ENCODE measurements at places on chromosomes 6 and 20.

- no peak for DNase-seq
These were observed 1.9 kb downstream of the VWA7 start for GRCh38 chr6:31775184-31775583.

GRCh38 chr20:36462440-36463211 lies 78.7 kb upstream of the MYL9 start:
- DNase-seq = peak; percentile 61

- peak; percentile 83 for DNase-seq
These were observed at the start of gene RNF8 for GRCh38 chr6:37353761-37354525. TSS of gene RNF8 (plus strand) at chr6:37353983. CDS start at chr6:37354165, 182 bp downstream.

- no peak for DNase-seq
These were observed 62.5 kb upstream of the ZNFX1 start for GRCh38 chr20:49340161-49340966.

DNA sequence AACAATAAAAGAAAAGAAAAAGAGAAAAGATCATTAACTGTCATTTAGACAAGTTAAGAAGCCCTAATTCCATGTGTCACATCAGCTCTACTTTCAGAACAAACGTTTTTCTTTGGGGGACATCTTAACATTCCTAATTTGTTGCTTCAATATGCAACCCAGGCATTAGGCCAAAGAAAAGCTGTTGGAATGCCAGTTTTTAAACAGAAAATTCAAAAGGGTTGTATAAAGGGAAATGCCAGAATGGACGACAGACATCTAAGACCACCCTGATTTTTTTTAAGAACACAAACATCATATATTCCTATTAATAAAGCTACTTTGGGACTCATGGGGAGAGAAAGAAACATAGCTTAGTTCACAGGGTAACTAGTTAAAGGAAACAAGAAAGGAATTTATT lies 315.0 kb downstream of the GMDS start:
- DNase-seq = no peak

- DNase-seq = no peak
These were observed 254.0 kb upstream of the HTR1E start for GRCh38 chr6:86683132-86683908.

- no peak for DNase-seq
These were observed 258.6 kb upstream of the KCNG1 start for GRCh38 chr20:51281521-51281920.

GRCh38 chr6:786946-787763 lies 94.2 kb upstream of the EXOC2 start:
- DNase-seq = no peak

DNA sequence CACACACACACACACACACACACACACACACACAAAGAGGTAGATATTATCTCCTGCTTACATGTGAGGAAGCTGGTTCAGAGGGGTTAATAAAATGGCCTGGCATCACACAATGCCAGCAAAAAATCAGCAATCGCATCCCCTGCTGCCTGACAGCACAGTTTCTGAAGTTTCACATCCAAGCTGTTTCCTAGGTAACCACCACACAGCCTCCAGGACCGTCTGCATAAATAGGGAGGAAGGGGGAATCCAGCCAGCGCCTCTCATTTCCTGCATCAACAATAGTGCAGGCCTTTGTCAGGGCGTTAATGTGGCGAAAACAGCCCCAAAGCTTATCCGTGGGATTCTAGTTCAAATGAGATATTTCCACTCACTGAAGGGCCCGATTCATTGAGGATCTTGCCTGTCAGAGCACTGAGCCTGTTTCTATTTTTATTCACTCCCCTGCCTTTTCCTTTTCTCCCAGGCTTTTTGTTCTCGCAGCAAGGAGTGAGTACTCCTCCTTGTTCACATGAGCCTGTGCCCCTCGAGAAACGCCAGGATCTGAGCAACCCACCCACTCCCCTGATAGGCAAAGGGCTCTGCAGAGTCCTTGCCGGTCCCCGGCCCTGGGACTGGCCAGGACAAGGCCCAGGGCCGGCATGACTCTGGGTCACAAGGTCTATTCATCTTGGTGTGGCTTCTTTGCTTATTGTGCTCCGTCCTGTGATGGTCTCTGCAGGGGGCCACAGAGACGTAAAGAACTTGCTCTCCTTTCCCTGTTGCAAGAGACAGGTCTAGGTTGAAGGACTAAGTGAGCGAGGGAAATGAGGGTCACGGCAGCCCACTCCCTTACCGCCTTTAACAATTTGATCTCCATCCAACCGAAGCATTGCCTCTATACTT lies 32.7 kb downstream of the TUBB2B start:
- DNase-seq = no peak

DNA sequence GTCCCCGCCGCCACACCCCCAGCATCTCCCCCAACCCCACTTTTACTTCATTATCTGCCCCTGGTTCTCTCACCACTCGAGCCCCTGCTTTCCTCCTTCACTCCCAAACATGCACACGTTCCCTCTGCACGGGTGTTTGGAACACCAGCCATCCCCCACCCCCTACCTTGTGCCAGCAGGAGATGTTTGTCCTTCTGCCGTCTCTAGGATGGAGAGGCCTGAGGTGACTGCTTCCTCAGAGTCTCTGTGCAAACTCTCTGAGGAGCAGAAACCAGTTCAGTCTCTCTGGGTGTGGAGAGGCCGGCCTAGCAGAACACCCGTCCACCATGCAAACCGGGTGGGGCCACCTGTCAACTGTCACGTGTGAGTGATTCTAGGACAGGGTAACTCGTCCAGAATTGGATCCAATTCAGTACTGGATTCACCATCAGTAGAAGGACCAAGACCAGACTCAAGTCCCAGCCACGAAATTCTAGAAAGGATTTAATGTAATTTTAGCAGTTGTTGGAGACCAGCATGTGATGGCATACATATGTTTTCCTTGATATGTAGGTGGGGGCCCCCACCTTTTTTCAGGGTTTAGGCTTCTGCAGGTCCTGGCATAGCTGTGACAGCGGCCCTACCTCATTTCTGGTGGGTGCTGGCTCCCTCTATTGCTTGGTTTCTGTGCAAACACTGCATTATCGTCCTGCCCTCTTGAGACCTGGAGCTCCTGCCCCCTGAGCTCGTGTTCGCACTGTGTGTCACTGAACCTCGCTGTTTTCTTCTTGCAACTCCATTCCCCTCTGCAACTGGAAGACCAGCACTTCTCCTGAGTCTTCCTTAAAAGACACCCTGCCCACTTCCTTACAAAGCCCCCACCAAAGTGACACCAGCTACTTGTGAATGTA lies at the start of gene RAET1E:
Gene RAET1E, minus strand, starts transcription at position 259 of the 890 bp plus-strand sequence. CDS start 7,212 bp downstream, outside the sequence.
- DNase-seq = peak; percentile 20

- DNase-seq = no peak
These were observed 222.2 kb downstream of the LY86 start for GRCh38 chr6:6810727-6811126.

DNA sequence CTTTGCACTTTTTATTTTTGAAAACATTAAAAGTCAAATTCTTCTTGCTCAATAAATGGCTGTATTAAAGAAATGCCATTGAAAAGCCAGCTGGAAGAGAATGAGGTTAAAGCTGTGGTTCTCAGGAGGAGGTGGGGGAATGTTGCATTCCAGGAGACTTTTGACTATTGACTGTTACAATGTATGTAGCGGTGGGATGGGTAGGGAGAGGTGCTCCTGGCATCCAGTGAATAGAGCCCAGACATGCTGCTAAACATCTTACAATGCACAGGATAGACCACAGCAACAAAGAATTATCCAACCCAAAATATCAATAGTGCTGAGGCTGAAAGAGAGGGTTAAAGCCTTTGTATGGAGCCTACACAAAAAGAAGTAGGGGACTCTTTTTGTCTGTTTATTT lies 295.9 kb downstream of the NKAIN2 start:
- DNase-seq = no peak

- DNase-seq = no peak
These were observed 59.9 kb upstream of the HBS1L start for GRCh38 chr6:135114355-135115145.

DNA sequence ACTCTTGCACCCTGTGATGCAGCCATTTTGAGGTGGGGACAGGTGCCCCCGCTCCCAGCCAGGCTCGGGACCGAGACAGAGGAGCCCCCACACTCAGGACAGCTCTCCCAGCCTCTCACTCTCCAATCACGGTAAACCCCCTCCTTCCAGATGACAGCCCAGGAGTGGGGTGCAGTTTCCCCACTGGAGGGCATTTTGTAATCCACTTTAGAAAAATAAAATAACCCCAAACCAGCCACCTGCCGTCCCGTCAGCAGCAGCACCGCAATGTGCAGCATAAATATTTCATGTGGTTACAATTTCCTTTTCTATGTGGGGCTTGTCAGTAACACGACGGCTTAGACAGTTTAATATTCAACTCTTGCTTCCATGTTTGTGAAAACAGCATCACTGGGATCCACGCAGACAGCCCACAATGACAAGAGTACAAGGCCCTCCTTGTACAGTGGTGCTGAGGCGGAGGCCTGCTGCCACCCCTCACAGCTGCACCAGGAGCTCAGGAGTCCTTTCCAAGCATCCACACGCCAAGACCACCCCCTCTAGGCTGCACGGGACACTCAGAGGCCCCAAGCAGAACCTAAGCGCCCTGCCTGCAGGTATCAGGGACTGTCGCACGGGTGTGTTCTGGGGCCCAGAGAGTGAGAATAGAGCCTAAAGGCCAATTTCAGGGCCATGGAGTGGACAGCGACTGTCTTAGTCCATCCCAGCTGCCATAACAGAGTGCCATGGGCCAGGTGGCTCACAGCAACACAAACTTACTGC lies 116.7 kb downstream of the JPH2 start:
- DNase-seq = no peak

- DNase-seq = no peak
These were observed 561.2 kb downstream of the HAO1 start for GRCh38 chr20:7378864-7379605.

DNA sequence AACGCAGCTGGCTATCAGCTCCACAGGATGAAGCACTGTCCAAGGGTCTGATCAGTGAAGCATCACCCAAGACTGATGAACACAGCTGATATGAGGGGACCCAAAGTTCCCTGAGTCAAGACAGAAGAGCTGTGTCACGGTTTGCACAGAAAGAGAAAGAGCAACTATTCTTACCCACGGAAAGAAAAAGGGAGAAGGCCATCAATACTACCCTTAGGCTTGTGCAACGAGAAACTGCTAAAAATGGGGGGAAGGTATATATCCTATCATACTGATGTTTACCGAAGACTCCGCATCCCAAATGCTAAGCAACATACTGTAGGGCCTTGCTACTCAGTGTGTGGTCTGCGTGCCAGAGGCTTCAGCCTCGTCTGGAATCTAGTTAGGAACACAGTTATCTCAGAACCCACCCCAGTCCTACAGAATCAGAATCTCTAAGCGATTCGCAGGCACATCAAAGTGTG lies 665 bp downstream of the FASTKD5 start:
- no peak for DNase-seq

- no peak for DNase-seq
These were observed 78.5 kb downstream of the FARS2 start for GRCh38 chr6:5339786-5340185.

DNA sequence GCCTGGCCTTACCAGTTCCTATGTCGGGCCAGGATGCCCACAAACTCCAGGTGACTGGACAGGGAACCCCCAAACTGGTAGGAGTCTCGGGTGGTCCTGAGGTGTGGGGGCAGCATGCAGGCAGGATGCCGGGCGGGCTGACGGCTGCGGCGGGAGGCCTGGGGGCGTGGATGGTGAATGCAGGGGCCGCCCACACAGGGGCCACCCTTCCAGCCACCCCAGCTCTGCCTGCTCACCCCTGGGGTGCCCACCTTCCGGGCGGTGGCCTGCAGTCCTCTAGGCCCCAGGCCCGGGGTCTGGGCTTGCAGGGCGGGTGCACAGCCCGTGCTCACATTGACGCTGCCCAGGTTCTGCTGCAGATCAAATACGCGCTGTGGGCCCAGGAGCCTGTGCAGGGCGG lies 8.4 kb downstream of the ADRM1 start:
- DNase-seq = no peak

DNA sequence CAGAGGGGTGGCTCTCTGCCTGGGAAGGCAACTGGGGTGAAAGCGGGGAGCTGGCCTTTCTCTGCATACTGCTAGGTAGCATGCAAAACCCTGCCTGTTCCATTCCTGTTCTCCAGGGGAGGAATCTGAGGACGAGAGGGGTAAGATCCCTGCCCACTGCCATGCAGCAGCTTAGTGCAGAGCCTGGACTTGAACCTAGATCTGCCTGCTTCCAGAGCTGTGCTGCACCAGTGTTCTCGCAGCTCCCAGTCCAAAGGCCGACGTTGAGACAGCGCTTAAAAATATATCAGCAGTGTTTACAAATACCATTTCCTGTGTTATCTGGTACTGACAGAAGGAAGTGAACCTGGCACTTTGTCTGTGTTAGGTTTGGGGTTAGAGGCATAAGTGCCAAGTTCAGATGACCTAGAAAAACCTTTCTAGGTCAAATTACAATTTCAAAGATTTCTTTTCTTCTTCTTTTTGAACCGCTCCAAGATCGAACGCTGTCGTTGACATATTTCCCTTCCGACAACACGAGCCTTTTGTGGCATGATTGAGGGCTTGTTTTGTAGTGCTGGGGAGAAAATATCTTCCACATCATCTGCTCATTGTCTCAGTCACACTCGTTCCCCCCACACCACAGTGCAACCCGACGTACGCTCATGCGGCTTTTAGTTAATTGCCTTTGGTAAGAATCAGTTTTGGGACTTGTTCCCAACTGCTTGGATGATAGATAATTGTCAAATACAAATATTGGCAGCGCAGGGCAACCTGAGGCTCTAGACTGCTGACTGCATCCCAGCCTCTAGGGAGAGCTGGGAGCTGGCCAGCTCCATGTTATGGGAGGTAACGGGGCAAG lies 44.6 kb downstream of the TOX2 start:
- DNase-seq = no peak

DNA sequence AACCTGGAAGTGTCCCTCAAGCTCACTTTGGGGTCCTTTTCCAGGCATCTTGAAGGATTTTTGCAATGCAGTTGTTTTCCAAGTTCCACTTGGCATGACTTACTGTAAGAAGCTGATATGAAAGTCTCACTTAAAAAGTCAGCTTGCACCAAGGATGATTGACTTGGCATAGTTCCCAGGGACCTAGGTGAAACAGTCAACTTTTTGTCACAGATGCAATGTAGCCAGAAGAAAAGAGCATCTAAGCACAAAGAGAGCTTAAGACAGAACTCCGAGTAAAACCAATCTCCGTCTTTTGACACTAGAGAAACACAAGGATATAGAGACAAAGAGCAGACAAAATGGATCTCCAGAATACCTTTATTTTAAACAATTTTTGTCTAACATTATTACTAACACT lies 2.6 kb upstream of the ZSCAN12 start:
- no peak for DNase-seq

GRCh38 chr6:88165844-88166492 lies at the start of gene CNR1:
TSS of gene CNR1 (minus strand) at chr6:88166347. CDS start at chr6:88145274, 21,073 bp downstream.
- no peak for DNase-seq

DNA sequence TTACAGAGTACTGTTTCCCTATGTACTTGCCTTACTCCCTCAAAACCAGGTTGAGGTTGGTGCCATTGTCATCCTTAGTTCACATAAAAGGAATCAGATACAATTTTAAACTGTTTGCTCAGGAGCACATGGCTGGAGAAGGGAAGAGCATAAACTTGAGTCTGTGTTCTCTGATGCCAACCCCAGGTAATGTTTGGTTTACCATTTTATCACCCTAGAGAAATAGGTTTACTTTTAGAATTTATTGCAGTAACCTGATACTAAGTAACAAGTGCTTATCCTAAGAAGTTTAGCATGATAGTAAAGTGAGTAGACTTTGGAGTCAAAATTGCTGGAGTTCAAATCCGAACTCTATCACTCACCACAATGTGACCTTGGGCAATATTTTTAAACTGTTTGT lies 86.3 kb downstream of the RFPL4B start:
- DNase-seq = no peak

- no peak for DNase-seq
These were observed 150.7 kb downstream of the DOK5 start for GRCh38 chr20:54626126-54626525.

- DNase-seq = no peak
These were observed 7.6 kb upstream of the GCNT2 start for GRCh38 chr6:10513544-10513943.

GRCh38 chr20:25327521-25328235 lies 63.0 kb downstream of the ABHD12 start:
- DNase-seq = no peak

All from SW 1271 (cell line).